ENCODE measurements at places on chromosomes 1 and 21.

DNA sequence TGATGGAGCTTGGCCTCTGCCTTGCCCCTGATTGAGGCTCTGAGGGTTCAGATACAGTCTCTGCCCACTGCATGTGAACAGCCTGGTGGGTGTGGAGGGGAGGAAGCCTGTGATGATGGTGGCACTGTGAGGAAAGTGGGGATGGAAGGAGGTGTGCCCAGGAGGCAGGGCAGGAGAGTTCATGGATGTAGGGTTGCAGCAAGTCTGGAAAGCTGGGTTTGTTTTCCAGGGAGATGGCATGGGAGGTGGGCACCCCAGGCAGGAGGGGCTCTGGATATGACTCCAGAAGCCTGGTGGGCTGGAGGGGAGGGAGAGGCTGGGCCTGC is 63.2 kb downstream of the ADARB1 start:
- no peak for DNase-seq

DNA sequence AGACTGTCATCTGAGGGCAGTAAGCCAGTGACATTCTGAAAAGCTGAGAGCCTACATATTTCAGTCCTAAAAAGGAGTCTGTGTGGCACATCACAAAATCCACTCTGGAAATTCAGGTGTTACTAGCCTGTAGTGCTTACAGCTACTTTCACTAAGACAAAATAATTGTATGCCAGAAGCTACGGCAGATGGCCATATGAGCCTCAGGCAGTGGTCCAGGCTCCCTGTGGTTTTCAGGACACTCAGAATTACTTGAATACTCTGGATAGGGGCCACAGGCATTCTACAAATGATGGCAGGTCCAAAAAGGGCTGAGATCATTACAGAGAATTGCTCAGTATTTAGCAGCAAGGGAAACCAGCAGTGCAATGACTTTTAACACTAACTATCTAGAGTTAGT is 527.1 kb downstream of the MRPL39 start:
- DNase-seq: peak; percentile 19

DNA sequence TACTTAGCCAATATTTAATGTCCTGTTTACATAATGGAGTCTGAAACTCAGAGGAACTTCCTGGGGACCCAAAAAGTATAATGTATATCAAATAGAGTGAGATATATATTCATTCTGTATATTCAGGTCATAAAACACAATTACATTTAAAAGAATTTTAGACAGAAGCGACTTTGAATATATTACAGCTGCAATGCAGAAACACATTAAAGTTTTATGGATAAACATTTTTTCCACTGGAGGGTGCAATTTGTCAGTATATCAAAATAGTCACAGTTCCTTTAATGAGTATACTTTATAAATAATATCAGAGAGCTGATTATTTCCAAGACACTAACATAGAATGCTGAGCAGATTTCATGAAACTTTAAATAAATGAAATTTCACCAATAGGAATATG is 43.9 kb upstream of the CRB1 start:
- no peak for DNase-seq

DNA sequence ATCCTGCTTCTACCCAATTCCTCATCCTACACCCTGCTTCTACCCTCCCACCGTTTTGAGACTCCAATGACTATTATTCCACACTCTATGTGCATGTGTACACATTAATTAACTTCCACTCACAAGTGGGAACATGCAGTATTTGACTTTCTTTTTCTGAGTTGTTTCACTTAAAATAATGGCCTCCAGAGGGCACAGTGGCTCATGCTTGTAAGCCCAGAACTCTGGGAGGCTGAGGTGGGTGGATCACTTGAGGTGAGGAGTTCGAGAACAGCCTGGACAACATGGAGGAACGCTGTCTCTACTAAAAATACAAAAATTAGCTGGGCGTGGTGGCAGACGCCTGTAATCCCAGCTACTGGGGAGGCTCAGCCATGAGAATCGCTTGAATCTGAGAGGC is 464.8 kb downstream of the PTBP2 start:
- peak; percentile 40 for DNase-seq

- DNase-seq: no peak
Observed at GRCh38 chr1:205346956-205347574, 9.7 kb downstream of the KLHDC8A start.

- no peak for DNase-seq
Observed at GRCh38 chr1:237779356-237779755, 111.4 kb downstream of the ZP4 start.

- DNase-seq: peak; percentile 45
Observed at GRCh38 chr1:85708829-85709227, 595 bp upstream of the ZNHIT6 start.

- no peak for DNase-seq
Observed at GRCh38 chr21:41583274-41583790, 75.4 kb upstream of the TMPRSS2 start.

DNA sequence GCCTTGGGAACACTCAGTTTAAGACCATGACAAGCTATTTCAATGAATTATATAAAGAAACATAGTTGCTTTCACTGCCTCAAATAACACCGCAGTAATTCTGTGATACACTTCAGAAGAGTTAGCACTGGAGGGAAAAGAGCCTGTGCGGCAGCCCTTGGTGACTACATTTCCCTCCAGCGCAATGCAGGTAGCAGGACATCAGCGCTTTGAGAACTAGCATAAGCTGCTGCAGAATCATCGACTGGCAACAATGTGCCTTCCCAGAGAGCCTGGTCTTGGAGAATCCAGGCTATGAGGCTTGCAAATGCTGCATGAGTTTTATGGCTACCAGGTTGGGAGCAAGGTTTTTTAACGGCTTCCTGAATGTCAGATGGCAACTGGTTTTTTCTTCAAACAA is 7.5 kb downstream of the NRIP1 start:
- DNase-seq: no peak

DNA sequence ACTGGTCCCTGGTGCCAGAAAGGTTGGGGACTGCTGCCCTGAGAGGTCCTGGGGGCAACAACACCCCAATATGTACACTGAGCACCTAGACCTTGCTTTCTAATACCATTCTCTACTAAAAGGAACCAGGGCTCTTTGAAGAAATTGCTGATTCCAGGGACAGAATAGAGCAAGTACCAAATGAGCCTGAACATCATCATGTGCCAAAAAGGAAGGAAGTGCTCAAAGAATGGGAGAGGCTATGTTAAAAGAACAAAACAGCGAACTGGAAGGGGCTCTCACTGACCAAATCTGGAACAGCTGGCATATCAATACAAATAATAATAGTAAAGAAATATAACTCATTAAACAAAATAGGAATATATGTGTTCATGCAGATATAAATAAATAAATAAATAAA is 50.8 kb downstream of the PIK3R3 start:
- DNase-seq: no peak

- no peak for DNase-seq
Observed at GRCh38 chr1:115437196-115437595, 99.1 kb upstream of the NGF start.

GRCh38 chr1:5983361-5984103 is 8.7 kb downstream of the NPHP4 start:
- DNase-seq: peak; percentile 83

DNA sequence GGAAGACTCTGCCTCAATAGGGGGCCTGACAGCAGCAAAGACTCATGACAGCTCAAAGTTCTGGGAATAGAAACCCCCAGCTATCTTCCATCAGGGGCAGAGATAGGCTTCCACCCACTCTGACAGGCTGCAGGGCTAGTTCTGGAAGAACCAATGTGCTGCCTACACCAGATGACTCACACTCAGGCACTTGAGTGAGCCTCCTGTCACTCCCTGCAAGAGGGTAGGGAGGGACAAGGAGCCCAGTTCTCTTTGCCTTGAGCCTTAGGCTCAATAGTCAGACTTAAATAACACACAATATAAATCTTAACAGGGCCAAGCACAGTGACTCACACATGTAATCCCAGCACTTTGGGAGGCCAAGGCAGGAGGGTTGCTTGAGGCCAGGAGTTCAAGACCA is 386.4 kb downstream of the HHAT start:
- peak; percentile 73 for DNase-seq
